ENCODE measurements at places on chromosomes 5 and 9. TPM values are rescaled to one million over a fixed set of nuclear protein-coding genes. Genes with fewer than 3 reads are reported as not detected.

DNA sequence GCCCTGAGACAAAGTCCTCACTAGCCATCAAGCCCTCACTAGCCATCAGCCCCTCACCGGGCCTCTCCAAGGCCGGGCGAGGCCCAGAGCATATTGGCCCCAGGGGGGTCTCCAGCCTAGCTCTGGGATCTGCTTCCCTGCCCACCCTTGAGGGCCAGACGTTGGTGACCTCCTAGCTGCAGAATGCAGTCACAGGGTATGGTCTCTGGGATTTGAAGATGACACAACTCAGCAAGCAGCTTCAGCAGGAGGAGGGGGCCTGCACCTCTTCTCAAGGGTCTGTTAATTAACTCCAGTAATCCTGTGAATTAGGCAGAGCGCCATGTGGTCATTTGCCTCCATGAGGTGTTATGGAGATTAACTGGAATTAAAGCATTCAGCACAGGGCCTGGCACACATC lies 116.9 kb upstream of the SPOCK1 start:
- no peak for DNase-seq

DNA sequence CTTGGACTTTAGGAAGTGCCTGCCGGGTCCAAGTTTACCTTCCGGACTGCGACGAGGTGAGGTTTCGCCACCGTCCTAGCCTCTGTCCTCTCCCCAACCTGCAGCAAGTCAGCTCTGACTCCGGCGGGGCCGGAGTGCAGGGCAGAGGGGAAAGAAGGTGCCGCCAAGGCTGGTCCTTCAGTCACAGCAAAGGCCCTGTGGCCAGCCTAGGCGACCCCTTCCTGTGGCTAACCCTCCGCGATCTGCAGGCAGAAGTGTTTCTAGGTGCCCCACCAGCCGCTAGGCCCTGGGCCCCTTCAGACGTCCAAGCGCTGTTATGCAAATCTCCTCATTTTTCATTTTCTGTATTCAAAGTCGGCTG lies 11.1 kb upstream of the NKX2-5 start:
- DNase-seq, result no peak

- peak; percentile 6 for DNase-seq
These were observed 175.9 kb downstream of the NSG2 start for GRCh38 chr5:174221436-174221835.

DNA sequence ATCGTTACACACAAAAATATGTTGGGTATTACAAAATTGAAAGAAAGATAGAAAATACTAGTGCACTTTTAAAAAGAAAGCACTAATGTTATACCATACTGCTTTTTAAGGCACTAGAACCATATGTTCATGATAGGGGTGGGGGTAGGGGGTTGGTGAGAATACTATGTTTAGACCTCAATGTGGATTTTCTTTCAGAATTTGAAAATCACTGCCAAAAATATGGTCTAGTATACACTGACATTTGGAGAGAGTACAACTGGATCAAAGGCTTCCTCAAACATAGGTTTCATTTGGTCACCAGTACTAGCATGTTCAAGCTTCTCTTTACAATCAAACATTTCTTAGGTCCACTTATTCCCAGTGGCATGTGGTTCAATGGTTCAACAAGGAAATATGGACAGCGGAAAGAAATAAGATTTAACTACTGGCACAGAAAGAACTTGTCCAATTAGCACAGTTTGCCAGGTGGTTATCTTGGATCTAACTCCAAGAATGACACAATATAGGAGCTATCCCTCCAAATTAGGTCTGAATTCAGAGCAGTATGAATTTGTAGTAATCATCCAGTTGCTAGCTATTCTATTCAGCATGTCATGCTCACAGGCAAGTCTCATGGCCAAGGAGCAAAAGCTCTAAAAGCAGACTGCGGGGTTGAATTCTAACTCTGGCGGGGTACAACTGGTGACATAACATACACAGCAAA lies 139.3 kb downstream of the SLC24A2 start:
- DNase-seq, result no peak

GRCh38 chr5:60178101-60178500 lies 284.6 kb upstream of the PDE4D start:
- no peak for DNase-seq

- DNase-seq, result no peak
These were observed 346.0 kb upstream of the PANK3 start for GRCh38 chr5:168925160-168925559.

DNA sequence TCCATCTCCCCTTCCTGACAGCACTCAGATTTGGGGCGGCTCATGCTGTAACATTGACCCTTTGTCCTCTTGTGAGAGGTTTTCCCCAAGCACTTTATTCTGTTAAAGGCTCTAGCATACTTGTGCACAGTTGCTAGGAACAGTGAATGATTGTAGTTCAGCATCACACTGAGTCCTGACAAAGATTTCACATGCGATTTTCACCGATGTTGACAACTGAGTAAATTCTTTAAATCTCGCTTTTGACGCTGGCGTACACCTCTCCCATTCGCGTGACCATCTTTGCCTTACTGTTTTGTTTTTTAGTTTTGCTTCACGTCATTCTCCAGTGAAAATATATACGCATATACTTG lies 780 bp downstream of the CDC37L1 start:
- DNase-seq, result no peak

DNA sequence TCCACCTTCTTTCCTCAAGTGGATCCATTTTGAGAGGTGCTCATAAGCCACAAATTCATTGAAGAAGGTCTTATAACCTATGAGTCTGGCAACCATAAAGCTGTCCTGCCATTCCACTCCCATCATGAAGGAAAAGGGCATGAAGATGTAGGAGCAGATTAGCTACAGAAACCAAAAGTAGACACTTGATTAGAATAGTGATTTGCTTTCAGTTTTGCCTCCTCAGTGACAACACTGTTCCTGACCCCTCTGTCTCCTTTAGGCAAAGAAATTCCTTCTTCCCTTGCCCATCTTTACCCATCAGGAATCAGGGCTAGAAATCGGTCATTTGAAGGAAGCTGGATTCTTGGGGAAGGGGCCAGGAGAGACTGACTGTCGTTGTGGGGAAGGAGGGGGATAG lies 55.2 kb downstream of the SLC28A3 start:
- no peak for DNase-seq

DNA sequence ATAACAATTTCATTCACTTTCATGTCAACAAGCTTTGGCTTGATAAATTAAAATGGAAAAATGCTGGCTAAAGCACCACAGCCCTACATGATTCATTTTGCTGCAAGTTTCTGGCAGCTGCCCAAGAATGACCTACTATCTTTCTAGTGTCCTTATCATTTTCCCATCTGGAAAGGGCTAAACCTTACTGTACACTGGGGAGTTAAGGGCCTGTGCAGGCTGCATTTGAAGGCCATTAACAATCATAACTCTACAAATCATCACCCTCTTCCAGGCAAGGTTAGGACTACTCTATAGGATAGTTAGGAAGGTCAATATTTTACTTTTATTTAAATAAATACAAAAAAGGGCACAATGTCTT lies 579.7 kb upstream of the ZNF608 start:
- DNase-seq, result no peak

DNA sequence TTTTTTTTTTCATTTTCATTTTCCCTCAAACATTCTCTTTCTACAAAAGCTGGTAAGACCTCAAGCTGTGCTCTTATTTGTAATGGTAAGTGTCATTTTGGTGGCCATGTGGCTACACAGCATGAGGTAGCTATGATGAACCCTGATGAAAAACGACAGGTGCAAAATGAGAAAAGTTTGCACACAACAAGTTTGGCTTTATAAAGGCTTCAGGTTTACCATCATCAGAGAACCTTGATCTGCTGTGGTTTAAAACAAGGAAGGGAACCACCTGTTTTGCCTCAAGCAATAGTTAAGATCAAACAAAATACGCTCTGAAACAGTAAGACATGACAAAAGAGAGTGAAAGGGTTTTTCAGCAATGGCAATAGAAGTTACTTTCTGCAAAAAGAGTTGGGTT lies 1124.6 kb upstream of the ACO1 start:
- DNase-seq, result no peak

GRCh38 chr5:139898981-139899380 lies 103.4 kb downstream of the PSD2 start:
- DNase-seq, result no peak

DNA sequence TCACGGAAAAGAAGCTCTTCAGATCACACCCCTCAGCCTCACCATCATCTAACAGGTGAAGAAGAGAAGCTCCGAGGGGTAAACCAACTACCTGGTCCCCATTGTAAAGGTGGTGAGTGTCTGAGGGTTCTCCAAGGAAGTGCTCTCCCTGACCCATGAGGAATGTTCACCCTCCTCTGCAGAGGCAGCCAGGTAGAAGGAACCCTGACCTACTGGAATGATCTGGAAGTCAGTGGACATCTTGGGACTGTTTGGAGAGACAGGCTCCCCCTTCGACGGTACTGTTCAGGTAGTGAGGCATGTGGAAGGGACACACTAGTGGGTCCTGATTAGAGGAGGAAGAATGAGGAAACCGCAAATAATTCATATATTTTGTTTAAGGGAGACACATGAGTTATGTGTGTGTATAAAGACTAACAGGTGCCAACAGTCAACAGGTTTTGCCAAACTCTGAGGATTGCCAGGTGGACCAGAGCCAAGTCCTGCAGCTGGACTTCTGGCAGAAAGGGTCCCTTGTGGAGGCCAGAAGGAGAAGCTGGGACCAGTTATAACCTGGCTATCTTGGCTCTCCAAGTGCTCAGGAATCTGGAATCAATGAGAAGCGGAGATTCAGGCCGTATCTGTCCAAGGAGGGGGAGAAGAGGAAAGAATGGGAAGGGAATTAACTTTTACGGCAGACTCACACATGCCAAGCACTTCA lies 3.0 kb upstream of the ZBTB34 start:
- DNase-seq, result no peak

Gene CARD9
- total RNA-seq, result 7.0 TPM

Gene SNCAIP
- total RNA-seq, result 7.8 TPM

Gene TSSK1B
- 0.13 TPM for total RNA-seq

Gene BARHL1
- total RNA-seq, result not detected

Gene SLC34A3
- total RNA-seq, result 0.13 TPM

Measured in kidney (tissue), 22 donors.